ENCODE measurements at places on chromosomes 3 and 15.

DNA sequence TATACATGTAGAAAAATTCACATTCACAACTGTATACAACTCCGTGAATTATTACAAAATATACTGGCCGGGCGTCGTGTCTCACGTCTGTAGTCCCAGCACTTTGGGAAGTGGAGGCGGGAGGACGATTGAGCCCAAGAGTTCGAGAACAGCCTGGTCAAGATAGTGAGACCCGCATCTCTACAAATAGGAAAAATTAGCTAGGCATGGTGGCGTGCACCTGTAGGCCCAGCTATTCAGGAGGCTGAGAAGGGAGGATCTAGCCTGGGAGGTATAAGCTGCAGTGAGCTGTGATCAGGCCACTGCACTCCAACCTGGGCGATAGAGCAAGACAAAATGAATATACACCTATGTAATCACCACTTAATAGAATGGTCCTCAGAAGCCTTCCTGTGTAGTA lies 1.3 kb downstream of the RAD51 start:
- DNase-seq: no peak

GRCh38 chr3:150300852-150301517 lies 107.1 kb upstream of the TSC22D2 start:
- no peak for DNase-seq

GRCh38 chr3:72458375-72458774 lies 389.9 kb downstream of the SHQ1 start:
- DNase-seq: no peak

GRCh38 chr3:196486263-196486662 lies 17.3 kb downstream of the RNF168 start:
- no peak for DNase-seq

DNA sequence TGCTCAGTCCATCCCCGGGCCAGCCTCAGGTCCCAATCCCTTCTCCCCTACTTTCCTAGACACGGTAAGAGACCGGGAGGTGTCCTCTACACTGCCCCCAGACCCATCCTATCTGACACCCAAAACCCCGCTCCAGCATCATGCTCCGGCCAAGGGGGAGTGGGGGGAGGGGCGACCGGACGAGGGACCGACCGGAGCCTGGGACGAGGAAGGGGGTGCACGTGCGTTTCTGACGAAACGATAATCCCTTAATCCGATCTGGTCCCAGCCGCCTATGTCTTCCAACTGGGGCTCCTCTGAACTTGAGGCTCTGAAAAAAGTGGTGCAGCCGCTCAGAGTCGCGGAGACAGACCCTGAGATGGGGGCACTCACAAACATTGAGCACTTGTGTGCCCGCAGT lies 494 bp downstream of the CPLX3 start:
- no peak for DNase-seq

- peak; percentile 66 for DNase-seq
Observed at GRCh38 chr3:161349529-161350312, 21.6 kb downstream of the SPTSSB start.

- DNase-seq: no peak
Observed at GRCh38 chr3:153284282-153284938, 122.4 kb downstream of the RAP2B start.

- DNase-seq: no peak
Observed at GRCh38 chr3:98026425-98027084, 8.6 kb downstream of the GABRR3 start.

- no peak for DNase-seq
Observed at GRCh38 chr3:169363318-169364265, 299.9 kb downstream of the MECOM start.

- no peak for DNase-seq
Observed at GRCh38 chr15:62933386-62933785, 109.2 kb upstream of the TPM1 start.
